Vagina (tissue), 2 donors: ENCODE measurements at places on chromosomes 4 and X.

- no peak for DNase-seq
These were observed 2.7 kb downstream of the TIMM17B start for GRCh38 chrX:48894891-48895290.

DNA sequence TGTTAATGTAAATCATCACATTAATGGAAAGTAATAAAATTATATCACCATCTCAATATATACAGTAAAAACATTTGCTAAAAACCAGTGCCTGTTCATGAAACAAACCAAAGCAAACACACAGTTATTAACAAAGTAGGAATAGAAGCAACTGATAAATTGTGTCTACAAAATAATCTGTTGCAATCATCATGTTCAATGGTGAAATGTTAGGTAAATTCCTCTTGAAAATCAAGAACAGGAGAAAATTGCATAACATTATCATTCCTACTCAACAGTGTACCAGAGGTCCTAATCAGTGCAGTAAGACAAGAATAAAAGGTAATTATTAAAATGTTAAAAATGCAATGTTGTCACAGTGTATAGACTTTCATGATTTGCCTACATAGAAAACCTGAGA lies 252.3 kb downstream of the TEX13A start:
- DNase-seq, result no peak

GRCh38 chr4:42995343-42995944 lies 102.9 kb downstream of the GRXCR1 start:
- DNase-seq, result no peak

DNA sequence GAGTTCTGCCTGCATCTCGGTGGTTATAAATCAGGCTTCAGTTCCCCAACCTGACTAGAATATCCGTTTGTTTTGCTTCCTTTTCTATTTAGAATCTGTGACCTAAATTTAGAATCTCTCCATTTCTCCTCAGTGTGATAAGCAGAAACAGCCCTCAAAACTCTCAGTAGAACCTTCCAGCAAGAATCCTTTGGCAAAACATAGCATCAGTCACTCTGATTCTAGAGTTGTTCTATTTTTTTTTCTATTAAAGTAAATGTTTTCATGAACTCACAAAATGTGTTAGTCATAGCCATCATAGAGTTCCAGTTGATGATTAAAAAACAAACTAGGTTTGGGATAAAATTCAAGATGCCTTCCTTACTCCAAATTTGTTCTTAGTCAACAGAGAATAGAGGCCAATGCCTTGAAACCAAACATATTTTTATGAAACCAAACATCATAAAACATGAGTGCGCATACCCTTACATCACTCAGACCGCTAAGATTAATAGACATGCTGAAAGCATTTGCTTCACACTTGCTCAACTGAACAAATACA lies 13.2 kb upstream of the C1QTNF7 start:
- no peak for DNase-seq

GRCh38 chr4:118260309-118260708 lies 92.5 kb downstream of the PRSS12 start:
- no peak for DNase-seq

DNA sequence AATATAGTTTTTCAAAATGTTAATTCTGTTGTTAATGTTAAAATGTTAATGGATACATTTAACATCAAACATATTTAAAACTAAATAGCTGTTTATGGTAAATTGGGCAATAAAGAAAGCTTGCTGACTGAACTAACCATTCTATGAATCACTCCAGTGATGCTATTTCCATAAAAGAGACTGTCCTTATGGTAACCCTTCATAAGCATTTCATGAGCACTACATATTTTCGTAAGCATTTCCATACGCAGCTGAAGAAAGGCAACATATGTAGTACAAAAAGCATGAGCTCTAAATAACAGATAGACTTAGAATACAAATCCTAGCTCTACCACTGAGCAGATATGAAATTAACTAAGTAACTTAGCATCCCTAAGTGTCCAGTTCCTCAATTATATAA lies 188.9 kb downstream of the COL25A1 start:
- DNase-seq, result no peak

GRCh38 chr4:147674073-147674472 lies 9.9 kb downstream of the PRMT9 start:
- no peak for DNase-seq

DNA sequence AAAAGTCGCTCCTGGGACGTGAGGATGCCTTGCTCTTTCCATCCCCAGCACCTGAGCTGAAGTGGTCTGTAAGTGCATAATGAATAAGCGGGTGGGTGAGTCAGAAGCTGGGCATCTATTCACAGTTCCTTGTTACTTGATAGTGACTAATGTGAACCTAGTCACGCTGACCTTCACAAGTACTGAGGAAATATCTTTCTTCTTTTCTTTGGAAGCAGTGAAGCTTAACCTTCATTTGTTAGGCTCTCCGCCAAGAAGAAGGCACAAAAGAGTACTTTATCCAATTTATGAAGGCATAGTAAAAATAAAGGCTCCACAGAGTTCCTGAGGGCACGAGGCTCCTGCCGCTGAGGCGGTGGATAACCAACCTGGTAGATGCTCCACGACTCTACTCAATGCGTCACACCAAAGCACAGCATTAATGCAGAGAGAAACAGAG lies 475.7 kb upstream of the SLIT2 start:
- DNase-seq, result no peak

DNA sequence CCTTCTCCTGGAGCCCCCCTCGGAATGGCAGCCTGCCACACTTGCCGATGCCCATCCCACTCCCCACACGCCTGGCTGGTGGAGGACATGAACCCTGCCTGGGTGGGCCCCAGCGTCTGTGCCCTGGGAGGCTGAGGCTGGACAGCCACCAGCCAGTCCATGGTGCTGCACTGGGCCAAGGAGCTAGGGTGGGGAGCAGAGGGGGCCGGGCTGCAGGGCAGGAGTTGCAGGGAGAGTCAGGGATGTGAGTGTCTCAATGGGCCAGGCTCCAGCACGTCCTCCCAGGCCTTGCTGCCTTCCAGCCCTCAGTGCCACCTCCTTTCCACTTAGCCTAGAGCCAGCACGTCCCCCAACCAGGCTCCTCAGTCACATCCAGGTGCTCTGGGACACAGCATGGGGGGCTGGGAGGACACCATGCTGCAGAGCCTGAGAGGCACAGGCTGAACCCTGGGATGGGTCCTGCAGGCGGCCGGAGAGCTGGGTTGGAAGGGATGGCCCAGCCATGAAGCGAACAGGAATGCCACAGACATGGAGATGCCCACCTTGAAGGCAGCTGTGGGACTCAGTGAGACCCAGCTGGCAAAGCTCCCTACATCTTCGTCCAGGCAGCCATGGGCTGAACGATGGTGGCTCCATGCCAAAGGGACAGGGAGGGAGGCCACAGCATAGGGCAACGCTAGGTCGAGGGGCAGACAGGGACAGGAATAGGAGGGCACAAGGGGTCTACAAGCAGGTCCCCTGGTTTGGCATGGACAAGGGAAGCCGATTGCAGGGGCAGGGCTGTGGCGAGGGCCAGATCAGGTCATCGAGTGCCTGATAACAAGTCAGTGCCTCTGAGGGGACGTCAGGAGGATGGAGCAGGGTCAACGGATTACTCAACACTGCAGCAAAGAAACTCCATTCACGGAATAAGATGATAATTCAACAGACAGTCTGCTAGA lies 30.1 kb upstream of the MXD4 start:
- DNase-seq, result no peak

GRCh38 chr4:66294638-66295037 lies 624.3 kb upstream of the EPHA5 start:
- DNase-seq, result no peak

DNA sequence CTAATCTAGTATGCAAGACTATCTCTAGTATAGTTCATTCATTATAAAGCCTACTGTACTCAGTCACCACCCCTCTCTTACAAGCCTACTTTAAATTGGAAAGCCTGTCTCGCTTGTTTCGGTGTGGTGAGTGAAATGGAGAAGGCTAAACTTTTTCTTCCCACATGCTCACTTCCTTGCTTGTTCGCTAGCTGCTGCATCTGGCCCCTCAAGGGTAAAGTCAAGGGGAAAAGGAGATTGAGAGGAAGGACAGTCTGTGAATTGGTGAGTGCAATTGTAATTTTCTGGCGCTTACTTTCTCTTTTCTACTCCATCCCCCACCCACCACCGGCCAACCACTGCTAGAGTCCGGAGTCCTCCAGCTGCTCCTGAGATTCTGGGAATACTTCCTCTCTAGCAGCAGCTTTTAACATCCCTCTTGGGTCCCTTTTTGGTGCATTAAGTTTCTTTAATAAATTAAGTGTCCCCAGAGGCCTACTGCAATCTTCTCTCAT lies 12.1 kb upstream of the ARAP2 start:
- no peak for DNase-seq

GRCh38 chr4:109235683-109236082 lies 66.8 kb downstream of the COL25A1 start:
- DNase-seq, result no peak
